A549 treated with dexamethasone at 1 μM for 4 hours (cell line): ENCODE measurements at places on chromosomes 1 and 21. TPM values are rescaled to one million over a fixed set of nuclear protein-coding genes. Genes with fewer than 3 reads are reported as not detected.

ANKRD34A gene
- total RNA-seq: 0.24 to 0.47 TPM (median 0.35 TPM) in 5 replicates

PTGFR gene
- total RNA-seq: not detected in 5 replicates

C1orf116 gene
- total RNA-seq: 3.9 to 6.8 TPM (median 5.9 TPM) in 5 replicates

C1QTNF12 gene
- total RNA-seq: 0.70 to 2.4 TPM (median 1.5 TPM) in 5 replicates

LCE1F gene
- not detected in 5 replicates for total RNA-seq

HOOK1 gene
- 0.12 to 0.99 TPM (median 0.24 TPM) in 5 replicates for total RNA-seq
